ENCODE measurements at places on chromosomes 16 and 17.

GRCh38 chr17:50952013-50952412, 85.9 kb upstream of the TOB1 start:
- peak; percentile 61 for DNase-seq

DNA sequence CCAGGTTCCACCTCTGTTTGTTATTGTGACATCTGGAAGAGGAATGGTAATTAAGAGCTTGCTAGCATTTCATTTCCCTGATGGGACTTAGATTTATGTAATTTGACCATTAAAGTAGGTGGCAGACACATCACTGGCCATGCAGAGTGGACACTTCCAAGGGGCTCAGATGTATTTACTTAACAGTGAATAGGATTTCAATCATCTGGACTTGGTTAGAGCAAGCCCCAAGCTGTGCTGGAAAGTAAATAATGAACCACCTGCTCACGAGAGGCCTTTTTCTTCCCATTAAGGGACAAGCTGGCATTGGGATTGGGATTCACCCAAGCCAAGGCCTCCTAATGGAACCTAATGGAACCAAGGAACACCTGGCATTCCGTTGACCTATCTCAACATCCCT, 395.3 kb downstream of the HS3ST4 start:
- no peak for DNase-seq

- DNase-seq = no peak
Measured at GRCh38 chr17:76687298-76688164, 23.2 kb downstream of the MXRA7 start.

DNA sequence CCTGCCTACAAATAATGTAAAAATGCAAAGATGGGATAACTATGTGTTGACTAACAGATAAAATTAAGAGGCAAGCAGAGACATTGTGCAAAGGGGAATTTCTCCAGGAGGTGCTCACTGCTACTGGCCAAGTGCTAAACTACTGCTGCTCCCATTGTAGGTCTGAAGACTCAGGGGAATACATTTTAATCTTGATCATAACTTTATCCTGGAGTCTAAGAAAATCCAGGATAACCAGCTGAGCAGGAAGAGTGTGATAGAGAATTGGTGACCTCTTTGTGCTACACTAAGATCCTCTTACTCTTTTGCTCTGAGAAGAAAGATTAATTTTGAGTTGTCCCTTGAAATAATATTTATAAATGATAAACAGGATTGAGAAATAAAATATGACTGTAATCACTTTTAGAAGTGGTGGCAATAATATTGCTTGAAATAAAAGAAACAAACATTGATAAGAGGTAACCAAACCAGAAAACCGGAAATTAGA, 5.9 kb downstream of the RNF43 start:
- no peak for DNase-seq

DNA sequence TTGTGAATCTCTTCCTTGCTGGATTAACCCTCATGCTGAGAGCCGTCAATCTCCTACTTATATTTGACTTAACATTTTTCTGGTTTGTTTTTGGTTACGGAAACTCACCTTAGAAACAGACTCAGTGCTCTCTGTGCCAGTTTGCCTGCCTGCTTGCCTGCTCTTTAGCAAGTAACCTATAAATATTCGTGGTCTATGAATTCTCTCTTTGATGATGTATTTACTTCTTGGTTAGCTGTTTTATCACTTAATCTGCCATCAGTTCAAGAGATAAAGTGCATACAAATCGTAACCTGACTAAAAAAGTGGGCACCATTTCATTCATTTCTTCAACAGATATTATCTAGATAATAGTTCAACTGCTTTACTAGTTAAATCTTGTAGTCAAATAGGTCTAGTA, 26.7 kb downstream of the CYB5B start:
- no peak for DNase-seq

DNA sequence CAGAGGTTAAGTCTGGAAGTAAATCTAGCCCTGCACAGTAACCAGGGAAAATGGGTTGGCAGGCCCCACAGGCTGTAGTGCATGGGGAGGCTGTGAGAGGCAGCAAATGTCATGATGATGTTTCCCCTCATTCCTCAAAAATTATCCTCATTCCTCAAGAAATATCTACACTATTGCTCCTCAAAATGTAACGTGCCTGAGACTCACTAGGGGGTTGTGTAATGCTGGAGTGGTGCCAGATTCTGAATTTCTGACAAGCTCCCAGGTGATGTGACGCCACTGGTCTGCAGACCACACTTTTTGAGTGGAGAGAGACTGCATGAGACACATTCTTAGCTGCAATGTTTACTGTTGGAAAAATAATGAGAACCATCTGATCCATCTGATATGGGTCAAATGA, 1.2 kb upstream of the MPP3 start:
- no peak for DNase-seq

DNA sequence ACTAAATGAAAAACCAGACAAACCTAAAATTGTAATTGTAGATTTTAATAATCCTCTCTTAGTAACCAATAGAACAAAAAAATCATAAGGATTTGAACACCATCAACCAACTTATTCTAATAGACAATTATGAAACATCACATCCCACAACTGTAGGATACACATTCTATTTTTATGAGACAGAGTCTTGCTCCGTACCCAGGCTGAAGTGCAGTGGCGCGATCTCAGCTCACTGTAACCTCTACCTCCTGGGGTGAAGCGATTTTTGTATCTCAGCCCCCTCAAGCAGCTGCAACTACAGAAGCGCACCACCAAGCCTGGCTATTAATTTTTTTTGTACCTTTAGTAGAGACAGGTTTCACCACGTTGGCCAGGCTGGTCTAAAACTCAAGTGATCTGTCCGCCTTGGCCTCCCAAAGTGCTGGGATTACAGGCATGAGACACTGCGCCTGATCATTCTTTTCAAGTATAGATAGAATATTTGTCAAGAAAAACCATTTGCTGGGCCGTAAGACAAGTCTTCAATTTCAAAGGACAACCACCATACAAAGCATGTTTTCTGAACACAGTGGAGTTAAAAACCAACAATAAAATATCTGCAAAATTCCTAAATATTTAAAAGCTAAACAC, 49.8 kb downstream of the CREBBP start:
- DNase-seq = no peak

DNA sequence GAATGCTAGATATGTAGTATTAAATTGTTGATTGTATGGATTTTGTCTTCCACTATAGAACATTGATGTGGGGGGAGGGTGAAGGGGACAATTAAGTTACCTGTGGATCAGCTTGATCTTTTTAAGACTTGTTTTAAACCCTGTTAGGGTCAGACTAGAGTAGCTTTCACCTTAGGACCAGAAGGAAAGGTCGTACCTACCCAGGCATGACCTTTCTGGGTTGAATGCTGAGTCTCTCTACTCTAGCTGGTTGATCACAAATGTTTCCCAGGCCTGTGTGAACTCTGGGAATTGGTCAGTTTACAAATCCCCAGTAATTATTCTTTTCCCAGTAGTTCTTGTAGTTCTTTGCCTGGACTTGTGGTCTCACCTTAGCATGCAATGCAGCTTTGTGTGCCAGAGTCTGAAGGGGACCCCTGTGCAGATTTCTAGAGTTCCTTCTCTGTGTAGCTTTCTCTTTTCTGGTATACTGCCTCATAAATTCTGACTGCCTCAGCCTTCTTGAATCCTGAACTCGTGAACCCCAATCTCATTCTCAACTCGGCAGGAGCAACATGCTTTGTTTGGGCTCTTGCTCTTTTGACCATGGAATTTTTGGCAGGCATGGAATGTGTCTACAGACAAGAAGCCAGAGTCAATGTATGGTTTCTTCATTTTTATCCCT, 54.1 kb downstream of the VMP1 start:
- DNase-seq = no peak

DNA sequence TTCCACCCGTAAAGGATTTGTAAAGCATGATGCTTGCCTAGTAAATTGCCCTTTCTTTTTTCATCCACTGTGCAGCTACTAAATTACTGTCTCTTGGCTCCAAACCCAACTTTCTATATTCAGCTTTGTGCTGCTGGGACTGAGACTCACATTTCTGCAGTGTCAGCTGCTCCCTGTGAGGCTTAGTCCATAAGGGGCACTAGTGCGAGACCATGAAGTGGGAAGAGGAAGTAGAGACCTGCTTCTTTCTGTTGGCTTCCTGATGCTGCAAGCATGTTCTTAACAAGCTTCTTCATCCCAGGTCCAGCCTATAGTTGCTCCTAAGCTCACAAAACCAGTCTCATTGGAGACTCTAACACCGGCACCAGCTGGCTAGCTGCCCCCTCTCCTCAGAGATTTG, 74.9 kb upstream of the HS3ST2 start:
- DNase-seq = no peak

DNA sequence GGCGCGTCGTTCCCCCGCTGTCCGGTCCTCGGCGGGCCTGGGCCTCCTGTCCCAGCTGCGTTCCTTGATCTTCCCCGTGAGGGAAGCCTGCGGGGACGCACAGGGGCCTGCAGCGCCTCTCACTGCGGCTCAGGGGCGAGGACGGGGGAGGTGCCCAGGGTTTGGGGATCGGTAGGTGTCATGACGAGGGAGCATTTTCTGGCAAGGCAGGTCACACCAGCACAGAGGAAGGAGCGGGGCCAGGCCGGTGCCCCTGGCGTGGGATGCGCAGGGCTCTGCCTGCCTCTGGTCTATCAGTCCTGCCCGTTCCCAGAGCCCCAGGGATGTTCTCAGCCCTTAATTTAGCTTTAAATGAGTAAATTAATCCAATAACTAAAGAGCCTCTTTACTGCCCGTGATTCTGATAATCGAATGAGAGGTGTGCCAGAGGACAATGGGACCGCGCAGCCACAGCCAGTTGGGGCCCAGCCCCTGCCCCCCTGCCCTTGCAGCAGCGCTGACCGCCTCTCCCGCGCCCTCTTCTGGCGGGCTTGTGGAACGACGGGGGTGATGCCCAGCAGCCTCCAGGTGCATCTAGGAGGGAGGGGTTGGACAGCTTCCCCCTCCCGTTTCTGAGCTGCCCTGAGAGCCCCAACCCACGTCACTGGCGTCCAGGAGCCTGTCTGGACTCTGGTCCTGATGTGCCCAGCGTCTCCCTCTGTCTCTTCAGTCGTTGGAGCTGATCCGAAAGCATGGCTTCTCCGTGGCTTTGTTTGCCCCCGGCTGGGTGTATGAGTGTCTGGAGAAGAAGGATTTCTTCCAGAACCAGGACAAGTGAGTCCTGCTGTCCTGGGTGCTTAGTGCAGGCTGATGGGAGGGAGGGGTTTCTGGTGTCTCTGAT, 7.9 kb downstream of the ENGASE start:
- peak; percentile 55 for DNase-seq

GRCh38 chr17:82160075-82160474, 52.6 kb downstream of the CCDC57 start:
- no peak for DNase-seq

DNA sequence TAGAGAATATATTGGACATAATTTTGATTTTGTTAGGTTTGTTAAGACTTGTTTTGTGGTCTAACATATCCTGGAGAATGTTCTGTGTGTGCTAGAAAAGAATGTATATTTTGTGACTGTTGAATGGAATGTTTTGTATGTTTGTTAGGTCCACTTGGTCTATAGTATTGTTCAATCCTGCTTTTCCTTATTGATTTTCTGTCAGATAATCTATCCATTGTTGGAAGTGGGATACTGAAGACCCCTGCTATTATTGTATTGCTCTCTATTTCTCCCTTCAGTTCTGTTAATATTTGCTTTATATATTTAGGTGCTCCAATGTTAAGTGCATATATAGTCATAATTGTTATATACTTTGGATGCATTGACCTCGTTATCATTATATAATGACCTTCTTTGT, 33.0 kb upstream of the NKD1 start:
- DNase-seq = no peak

DNA sequence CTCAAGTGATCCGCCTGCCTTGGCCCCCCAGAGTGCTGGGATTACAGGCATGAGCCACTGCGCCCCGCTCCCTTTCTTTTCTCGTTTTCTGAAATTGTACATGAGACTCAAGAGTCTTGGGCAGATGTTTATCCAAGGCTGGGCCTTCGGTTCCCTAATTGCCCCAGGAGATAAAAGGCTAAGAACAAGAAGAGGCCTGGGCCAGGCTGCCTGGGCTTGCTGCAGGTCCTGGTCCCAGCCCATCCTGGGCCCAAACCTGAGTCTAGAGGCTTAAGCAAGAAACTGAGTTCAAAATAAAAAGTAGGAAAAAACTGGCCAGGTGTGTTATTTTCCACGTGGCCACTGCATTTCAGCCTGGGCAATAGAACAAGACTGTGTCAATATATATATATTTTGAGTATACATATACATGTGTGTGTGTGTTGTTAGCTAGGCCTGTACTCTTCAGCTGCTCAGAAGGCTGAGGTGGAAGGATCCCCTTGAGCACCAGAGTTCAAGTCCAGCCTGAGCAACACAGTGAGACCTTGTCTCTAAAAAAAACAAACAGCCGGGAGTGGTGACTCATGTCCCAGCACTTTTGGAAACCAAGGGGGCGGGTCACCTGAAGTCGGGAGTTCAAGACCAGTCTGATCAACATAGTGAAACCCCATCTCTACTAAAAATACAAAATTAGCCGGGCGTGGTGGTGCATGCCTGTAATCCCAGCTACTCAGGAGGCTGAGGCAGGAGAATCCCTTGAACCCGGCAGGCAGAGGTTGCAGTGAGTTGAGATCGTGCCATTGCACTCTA, 6.8 kb upstream of the CLUH start:
- DNase-seq = no peak

DNA sequence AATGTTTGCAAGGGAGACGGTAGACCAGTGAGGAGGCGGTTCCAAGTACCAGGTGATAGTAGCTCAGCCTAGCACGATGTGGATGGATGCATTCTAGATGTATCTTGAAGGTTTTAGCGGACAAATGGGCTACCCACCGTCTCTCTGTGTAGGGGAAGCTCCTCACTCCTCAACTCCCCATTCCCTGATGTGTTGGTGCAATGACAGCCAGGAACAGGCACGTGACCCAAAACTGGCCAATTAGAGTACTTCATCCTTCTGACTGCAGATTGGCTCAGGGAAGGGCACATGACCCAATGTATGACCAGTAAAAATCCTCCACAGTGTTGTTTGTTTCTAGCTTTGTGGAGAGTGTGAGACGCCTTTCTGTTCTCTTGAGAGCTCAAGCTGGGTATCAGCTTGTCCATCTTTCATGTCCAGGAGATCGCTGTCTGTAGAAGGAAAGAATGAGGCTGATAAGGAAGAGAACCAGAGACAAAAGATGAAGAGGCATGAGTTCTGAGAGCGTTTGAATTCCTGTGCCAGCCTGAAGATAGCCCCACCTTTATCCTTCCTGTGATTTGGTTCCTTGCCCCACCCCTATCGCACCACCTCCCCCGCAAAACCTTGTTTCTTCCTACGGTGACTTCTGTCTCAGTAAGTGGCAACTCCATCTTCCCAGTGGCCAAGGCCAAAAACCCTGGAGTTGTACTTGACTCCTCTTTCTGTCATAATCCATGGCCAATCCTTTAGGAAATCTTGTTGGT, 2.3 kb upstream of the BORCS6 start:
- peak; percentile 85 for DNase-seq

DNA sequence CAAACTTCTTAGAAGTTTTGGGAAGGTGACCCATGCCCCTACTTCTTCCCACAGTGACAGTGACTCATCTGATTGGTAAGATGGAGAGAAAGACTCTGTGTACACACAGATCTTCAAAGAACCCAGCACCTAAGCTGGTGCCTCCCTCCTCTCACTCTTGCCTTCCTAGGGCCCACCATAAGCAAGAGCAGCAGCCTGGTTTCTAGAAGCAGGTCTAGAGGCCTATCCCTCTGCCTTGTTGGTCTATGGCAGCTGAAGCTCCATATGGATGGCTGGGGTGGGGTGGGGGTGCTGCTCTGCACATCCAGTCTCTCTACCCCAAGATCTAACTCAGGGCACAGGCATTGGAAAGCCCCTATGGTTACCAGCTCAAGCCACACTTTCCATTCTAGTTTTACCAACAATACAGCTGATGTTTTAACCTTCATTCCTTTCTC, 47.5 kb downstream of the STAT3 start:
- DNase-seq = no peak

- no peak for DNase-seq
Measured at GRCh38 chr16:81661082-81661481, 118.0 kb upstream of the PLCG2 start.

GRCh38 chr17:57963149-57963511, 7.9 kb upstream of the CUEDC1 start:
- no peak for DNase-seq

Data from transverse colon (tissue), 4 donors.